Fibroblast of the aortic adventitia (primary cell): ENCODE measurements at places on chromosomes 2 and 18. TPM values are rescaled to one million over a fixed set of nuclear protein-coding genes. Genes with fewer than 3 reads are reported as not detected.

RTN4 gene
- total RNA-seq: 357 and 1,117 TPM in 2 replicates

PRSS56 gene
- not detected in 2 replicates for total RNA-seq

GPBAR1 gene
- 0.27 TPM in 1 of 2 replicates, not detected in the other for total RNA-seq

PRKAG3 gene
- 0.18 and 0.41 TPM in 2 replicates for total RNA-seq

ASXL3 gene
- 0.54 TPM in 1 of 2 replicates, not detected in the other for total RNA-seq

LRATD1 gene
- total RNA-seq: 0.08 and 0.36 TPM in 2 replicates

FABP1 gene
- not detected in 2 replicates for total RNA-seq
